ELR (cell line): ENCODE measurements at places on chromosomes 12 and 14.

- no peak for DNase-seq
Observed at GRCh38 chr12:52993558-52993869, 12.7 kb upstream of the EIF4B start.

GRCh38 chr12:42884116-42884515, 294.6 kb upstream of the PRICKLE1 start:
- no peak for DNase-seq

- DNase-seq: no peak
Observed at GRCh38 chr14:72876005-72876709, 17.7 kb downstream of the DPF3 start.

DNA sequence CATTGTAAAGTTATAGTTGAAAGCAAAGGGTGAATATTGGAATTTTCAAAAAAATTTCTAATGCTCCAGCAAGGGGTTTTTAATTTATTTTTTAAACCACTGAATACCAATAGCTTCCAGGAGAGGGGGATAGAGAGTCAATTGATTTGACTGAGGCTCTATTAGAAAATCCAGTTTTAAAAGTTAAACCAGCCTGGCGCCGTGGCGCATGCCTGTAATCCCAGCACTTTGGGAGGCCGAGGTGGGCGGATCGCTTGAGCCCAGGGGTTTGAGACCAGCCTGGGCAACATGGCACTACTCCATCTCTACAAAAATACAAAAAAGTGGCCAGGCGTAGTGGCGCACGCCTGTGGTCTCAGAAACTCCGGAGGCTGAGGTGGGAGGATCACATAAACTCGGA, 150.1 kb downstream of the SLC38A4 start:
- peak; percentile 67 for DNase-seq

DNA sequence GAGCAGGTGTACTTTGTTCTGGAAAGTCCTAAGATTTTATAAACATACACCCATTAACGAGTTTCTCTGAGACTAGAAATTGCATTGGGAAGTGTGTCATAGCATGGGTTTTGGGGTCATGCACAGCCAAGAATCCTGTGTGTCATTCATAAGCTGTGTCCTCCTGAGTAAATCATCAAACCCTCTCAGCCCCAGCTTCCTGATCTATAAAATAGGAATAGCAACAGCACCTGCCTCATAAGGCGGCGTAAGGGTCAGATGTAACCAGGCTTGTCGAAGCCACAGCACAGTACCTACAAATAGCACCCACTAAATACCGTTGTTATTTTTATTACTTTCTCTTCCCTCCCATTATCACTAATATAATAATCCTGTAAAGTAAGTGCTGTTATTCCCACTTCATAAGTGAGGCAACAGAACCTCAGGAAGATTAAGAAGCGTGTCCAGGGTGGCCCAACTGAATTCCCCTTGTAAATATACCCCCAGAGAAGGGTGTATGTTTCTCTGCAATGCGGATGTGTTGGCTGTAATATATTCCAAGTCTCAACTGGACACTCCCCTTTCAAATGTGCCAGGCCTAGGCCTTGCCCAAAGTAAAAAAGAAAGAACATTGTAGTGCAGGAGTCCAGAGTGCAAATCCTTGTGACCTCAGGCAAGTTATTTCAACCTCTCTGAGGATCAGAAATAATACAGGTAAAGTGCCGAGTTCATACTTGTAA, 188.3 kb upstream of the BCL2L14 start:
- DNase-seq: peak; percentile 28

GRCh38 chr14:98018628-98019027, 1221.4 kb downstream of the VRK1 start:
- DNase-seq: no peak

GRCh38 chr12:69916544-69917235, 91.7 kb downstream of the MYRFL start:
- DNase-seq: no peak

DNA sequence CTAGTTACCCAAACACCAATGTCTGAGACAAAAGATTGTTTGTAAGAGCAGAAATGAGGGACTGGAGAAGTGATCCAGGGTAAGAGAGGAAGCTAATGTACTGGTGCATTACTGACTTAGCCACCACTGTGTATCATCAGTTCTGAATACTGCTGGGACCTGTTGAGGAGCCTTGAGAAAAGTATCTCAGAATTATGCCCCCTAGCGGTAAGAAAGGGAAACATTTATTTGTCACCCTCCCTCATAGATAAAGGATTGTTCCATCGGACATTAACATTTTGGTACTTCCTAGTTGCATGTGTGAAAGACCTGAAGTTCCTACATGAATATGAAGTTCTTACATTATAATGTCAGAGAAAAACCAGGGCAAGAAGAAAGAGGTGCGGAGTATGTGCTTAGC, 612.5 kb downstream of the FSCB start:
- peak; percentile 10 for DNase-seq

DNA sequence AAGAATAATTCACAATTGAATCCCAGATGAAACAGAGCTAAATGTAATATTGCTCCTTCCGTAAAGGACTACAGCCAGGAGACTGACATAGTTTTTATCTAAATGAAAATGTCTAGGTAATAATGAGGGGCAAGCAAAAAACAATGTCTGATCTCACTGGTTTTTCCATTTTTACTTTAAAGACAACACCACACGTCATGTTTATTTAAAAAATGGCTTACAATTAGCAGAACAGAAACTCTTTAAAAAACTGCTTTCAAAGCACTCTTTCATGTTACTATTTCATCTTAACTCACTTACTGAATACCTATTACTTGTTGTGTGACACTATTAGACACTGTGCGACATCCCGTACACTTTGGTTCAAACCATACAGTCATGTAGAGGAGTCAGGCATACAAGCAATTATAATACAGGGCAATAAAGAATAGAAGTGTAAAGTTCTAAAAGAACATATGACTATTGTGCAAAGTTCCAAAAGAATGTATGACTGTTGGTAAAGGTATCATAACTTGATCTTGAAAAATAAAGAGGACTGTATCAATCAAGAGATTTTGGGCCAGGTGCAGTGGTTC, 9.1 kb downstream of the BTBD7 start:
- no peak for DNase-seq

DNA sequence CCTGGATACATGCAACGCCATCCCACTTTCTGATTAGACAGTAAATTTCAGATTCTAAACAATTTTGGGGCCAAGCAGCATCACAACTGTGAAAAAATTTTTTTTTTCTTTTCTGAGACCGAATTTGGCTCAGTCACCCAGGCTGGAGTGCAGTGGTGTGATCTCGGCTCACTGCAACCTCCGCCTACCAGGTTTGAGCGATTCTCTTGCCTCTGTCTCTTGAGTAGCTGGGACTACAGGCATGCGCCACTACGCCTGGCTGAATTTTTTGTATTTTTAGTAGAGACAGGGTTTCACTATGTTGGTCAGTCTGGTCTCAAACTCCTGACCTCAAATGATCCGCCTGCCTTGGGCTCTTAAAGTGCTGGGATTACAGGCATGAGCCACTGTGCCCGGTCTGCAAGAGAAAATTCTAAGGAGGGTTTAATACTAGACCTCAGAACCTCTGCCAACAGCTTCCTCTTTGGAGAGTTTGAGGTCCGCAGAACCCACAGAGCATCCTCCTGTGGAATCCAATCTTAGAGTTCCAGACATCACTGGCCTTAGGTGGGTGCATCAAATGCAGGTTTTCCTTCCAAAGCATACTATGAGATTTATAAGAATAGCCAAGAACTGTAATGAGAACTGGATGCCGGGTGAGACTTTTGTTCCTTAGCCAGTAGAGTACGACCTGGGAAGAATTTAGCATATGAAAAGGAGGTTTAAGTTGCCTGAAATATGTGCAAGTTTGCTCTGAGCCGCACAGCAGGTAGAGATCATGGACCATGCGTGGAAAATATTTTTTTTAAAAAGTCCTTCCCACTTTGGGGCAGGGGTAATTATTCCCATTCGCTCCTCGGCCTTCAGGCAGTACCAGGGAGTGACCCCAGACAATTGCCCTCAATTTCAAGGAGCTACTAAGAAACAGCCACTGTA, 7.8 kb upstream of the PHC1 start:
- DNase-seq: no peak

DNA sequence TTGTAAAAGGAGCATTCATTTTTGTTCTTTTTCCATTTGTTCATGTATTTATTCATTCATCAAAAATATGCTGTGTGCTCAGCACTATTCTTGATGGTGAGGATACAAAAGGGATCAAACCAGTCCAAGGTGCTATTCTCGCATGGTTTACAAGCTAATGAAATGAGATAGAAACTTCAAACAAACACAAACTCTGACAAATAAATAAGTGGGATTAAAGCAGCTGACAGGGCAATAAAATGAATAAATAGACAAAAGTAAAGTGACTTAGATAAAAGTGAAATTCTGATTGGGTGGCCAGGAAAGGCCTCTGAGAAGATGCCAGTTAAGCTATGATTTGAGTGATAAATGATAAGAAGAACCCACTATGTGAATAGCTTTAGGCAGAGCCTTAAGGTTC, 162.0 kb upstream of the PDZRN4 start:
- no peak for DNase-seq

DNA sequence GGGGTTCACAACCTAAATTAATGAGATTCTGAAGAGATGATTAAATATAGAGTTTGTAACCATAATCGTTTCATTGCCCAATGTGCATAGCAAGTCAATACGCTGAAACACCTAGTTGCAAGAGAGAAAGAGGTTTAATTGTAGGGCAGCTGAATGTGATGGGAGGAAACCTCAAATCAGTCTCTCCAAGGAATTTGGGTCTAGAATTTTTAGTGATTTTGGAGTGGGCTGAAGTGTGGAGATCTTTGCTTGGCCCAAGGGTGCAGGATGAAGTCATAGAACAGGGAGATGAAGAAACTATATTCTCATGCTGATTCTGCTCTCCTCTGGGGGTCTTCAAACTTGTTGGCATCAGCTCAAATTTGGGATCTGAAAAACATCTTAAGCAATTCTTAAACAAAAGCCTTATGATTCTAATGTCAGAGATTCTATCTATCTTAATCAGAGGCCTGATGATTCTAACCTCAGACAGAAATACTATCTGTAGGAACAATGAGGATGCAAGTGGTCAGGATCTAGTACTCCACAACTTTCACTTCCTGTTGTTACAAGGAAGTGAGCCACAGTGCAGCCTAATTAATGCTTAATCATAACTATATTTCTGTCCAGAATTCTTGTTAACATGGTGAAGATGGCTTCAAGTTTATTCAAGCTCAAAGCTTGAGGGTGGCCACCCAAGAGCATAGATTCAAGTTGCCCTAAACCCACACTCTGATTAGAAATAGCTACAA, 80.2 kb upstream of the FUT8 start:
- peak; percentile 48 for DNase-seq

DNA sequence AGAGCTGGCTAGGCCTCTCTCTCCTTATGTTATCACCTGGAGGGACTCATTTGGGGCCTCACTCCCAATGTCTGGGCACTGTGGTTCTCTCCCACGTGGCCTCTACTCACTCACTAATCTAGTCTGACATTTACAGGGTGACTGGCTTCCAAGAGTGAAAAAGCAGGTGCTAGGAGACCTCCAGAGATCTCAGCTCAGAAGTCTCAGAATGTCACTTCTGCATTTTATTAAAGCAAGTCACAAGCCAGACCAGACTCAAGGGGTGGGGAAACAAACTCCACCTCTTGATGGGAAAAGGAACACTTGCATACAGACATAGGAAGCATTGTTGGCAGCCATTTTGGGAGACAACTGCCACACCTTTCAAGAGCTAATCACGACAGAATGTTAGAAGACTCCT, 175.9 kb downstream of the MON2 start:
- DNase-seq: no peak

- peak; percentile 83 for DNase-seq
Observed at GRCh38 chr12:14769969-14770495, 33.2 kb downstream of the WBP11 start.

- no peak for DNase-seq
Observed at GRCh38 chr12:121512561-121512960, 68.3 kb downstream of the KDM2B start.

DNA sequence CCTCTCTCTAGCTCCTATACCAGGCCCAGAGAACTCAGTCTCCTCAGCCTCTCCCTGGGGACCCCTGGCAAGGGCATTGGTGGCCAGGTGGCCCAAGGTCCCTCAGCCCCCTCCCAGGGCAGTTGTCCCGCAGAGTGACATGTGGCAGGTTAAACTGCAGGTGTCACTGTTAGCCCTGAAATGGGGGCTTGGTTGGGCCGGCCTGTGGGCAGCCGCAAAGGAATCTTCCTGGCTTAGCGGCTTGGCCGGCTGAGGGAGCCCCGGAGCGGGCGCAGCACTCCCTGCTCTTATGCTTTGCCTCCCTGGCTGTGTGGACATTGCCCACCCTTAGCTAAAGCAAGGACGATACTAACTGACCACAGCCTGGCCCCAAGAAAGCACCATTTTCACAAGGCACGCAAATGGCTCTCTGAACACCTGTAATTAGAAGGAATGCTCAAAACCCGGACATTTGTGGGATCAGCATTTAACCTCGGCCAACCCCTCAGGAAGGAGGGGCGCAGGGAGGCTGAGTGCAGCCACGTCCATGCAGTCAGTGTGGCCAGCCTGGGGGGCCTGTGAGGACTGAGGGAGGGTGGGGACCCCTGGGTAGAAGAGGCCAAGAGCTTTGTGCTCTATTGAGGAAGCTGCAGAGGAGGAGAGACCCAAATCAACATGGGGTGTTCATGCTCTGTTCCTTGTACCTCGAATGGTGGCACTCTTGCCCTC, 82.2 kb downstream of the PAPOLA start:
- peak; percentile 57 for DNase-seq

- peak; percentile 34 for DNase-seq
Observed at GRCh38 chr12:4579305-4580102, 17.5 kb downstream of the DYRK4 start.

DNA sequence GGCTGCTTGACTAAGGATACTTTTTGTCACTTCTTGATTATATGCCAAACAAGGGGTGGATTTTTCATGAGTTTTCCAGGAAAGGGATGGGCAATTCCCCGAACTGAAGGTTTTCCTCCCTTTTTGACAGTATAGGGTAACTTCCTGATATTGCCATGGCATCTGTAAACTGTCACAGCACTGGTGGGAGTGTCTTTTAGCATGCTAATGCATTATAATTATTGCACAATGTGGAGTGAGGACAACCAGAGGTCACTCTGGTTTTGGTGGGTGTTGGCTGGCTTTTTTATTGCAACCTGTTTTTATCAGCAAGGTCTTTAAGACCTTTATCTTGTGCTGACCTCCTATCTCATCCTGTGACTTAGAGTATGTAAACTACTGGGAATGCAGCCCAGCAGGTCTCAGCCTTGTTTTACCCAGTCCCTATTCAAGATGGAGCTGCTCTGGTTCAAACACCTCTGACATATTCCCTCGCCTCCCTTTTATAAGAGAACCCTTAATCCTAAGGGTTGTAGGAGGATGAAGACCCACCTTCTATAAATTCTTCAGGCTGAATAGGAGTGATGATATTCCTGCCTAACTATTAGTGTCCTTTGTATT, 471.2 kb downstream of the ATP23 start:
- no peak for DNase-seq

DNA sequence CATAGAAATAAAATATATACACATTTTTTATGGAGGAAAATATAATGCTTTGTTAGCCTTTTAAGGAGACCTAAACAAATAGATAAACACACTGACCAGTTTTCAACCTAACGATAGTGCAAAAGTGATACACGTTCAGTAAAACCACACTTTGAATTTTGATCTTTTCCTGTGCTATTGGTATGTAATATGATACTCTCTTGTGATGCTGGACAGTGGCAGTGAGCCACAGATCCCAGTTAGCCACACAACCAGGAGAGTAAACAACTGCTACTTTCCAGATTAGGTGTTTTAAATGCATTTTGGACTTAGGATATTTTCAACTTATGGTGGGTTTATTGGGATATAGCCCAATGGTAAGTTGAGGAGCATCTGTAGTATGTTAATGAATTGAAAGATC, 243.1 kb downstream of the ERC1 start:
- DNase-seq: peak; percentile 7

GRCh38 chr12:54160769-54161480, 27.9 kb downstream of the SMUG1 start:
- no peak for DNase-seq
